Activated naive CD4-positive, alpha-beta T cell treated with anti-CD3 and anti-CD28 coated beads, Interleukin-2, amount 50 U/mL, for 72 hours (primary cell): ENCODE measurements at places on chromosomes 4 and X.

- DNase-seq = no peak
Observed at GRCh38 chr4:142901166-142901662, 55.1 kb upstream of the INPP4B start.

DNA sequence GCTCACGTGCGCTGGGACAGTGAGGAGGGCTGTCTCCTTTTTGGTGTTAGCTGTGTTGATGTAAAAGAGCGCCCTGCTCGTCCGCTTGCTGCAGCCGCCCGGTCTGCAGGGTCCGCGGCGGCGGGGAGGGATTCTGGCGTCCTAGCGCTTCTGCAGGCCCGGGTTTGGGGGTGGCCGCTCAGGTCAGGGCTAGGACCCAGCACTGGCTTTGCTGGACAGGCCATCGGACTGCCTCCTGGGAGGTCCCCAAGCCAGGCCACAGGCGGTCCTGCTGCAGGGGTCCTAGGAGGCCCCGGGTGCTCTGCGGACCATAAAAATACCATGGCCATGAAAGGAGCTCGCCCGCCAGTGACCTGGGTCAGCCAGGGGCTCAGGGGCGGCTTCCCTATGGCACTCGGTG is 308.7 kb downstream of the DCTD start:
- DNase-seq = no peak

DNA sequence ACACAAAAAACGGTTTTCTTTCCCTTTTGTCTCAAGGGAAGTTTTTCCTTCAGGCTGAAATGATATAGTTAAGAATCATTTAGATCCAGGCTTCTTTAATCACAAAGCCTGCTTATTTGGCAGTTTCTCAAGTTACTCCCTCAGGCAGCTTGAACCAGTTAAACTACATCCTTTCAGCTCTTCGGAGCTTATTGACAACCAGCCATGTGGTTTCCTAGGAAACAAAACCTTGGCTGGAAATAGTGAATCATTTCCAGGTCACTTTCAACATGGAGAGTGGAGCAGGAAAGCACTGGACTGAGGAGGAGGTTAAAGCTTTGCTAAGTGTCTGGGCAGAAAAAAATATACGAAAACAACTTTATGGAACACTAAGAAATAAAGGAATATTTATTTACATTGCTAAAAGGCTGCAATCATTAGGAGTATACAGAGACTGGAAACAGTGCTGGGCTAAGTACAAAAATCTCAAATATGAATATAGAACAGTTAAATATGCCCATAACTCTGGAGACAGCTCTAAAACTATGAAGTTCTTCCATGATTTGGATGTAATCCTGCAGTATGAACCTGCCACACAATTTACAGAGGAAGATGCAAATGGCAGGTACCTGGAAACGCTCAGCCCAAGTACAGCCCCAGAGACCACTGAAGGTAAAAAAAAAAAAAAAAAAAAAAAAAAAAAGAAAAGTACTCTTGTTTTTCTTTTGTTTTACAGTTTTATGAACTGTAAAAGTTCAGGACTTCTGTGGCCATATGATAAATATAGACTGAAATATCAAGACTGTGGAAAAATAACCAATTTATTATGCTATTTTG is 23.2 kb upstream of the AASDH start:
- no peak for DNase-seq

DNA sequence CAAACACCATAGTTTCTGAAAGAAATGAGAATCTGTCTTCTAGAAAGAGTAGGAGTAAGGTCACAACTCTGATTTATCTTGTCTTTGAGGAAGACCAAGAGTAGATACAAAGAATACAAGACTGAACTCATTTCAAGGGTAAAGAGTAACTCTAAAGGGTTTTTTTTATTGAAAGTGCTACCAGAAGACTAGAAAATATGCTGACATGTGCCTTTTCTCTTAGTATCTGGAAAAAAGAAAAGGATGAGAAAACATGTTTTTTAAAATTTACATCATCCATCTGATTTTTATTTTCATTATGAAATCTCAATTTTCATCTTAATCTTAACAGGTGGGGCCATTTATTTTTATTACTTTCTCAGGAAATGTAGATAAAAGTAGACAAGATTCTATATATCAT is 43.0 kb downstream of the UNC5C start:
- no peak for DNase-seq

- DNase-seq = no peak
Observed at GRCh38 chrX:2627272-2627867, 63.7 kb upstream of the CD99 start.

DNA sequence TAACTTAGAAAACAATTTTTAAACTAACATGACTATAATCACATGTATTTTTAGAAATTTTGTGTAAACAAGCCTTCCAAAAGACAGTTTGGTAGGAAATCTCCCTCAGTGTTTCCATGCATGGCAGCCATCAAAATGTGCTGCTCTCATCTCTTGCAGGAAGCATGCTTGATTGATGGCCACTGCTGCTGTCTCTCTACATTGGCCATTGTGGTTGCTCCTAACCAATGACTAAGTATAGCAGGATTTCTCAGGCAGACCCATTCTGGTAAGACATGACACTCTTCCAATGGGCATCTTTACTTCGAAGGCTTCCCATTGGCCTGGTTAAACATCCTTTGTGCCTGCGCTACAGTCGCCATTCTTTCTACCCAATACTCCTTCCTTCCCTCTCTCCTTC is 78.9 kb upstream of the GUCY1A1 start:
- DNase-seq = no peak

DNA sequence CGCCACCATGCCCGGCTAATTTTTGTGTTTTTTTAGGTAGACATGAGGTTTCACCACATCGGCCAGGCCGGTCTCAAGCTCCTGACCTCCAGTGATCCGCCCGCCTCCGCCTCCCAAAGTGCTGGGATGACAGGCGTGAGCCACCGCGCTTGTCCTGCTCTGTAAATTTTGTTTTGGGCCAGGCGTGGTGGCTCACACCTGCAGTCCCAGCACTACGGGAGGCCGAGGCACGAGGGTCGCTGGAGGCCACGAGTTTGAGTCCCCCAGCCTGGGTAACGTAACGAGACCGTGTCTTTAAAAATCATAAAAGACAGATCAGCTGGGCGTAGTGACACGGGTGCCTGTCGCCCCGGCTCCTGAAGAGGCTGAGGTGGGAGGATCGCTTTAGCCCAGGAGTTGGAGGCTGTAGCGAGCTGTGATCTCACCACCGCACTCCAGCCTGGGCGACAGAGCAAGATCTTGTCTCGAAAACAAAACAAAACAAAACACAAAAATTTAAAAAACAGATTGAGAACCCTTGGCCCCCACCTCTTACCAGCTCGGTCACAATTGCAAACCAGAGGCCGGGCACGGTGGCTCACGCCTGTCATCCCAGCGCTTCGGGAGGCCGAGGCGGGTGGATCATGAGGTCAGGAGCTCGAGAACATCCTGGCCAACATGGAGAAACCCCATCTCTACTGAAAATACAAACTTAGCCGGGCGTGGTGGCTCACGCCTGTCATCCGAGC is 34.0 kb upstream of the PPP2R3B start:
- no peak for DNase-seq
